Activated CD8-positive, alpha-beta memory T cell treated with anti-CD3 and anti-CD28 coated beads, Interleukin-2, amount 50 U/mL, for 48 hours (primary cell): ENCODE measurements at places on chromosomes 4 and X.

- peak; percentile 57 for DNase-seq
Measured at GRCh38 chr4:54230484-54231418, 1.7 kb downstream of the PDGFRA start.

- DNase-seq, result no peak
Measured at GRCh38 chr4:138897811-138898226, 117.8 kb upstream of the NOCT start.

DNA sequence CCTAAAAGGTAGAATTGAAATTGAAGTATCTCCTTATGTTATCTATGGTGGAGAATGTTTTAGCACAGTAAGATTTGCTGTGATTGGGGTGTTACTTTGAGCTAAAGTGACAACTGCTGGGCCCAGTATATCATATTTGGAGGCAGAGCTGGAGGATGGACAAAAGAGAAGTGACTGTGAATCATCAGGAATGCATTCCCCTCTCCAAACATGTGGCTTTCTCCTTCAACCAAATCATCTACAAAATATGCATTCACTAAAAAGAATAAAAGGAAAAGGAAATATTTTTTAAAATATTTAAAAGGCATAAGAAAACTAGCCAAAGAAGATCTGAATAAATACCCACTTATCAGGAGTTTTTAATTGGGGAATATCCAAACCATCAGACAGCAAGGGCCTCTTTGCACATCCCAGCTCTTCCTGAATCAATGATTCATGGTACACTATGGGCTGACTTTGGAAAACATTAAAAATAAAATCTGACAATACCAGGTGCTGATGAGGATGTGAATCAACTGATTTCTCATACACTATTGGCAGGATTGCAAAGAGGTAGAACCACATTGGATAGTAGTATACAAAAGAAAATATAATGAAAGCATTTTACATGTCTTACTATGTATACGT, 671.7 kb upstream of the NR3C2 start:
- DNase-seq, result no peak

- DNase-seq, result no peak
Measured at GRCh38 chrX:40406330-40406859, 174.4 kb upstream of the ATP6AP2 start.

DNA sequence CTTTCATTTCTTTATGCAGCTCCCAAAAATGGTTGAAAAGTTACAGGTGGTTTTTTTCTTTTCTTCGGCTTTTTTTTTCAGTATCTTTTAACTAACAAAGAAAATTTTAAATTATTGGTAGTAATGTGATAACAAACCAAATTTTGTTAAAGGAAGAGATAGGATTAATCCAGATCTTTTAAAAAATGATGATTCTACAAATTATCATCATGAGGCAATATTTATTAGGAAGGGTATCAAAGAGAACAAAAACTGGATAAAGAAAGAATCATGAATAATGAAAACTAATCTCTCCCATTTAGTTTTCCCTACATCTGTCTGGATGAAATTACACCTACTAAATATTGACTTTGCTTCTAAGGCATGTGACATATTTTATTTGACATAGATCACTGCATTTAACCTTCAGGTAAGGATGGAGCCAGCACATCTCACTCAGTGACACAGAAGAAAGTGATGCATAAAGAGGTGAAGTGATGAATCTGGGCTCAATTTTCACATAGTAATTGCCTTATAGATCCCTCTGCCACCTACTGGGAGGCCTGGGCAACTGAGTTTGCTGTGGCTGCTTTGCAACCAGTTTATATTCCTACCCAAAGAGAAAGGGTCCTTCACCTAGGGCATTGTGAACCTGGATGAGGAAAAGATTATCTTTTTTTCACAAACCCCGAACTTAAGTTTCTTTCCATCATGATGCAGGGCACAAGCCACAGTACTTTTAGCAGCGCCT, 155.6 kb downstream of the HNRNPD start:
- no peak for DNase-seq

DNA sequence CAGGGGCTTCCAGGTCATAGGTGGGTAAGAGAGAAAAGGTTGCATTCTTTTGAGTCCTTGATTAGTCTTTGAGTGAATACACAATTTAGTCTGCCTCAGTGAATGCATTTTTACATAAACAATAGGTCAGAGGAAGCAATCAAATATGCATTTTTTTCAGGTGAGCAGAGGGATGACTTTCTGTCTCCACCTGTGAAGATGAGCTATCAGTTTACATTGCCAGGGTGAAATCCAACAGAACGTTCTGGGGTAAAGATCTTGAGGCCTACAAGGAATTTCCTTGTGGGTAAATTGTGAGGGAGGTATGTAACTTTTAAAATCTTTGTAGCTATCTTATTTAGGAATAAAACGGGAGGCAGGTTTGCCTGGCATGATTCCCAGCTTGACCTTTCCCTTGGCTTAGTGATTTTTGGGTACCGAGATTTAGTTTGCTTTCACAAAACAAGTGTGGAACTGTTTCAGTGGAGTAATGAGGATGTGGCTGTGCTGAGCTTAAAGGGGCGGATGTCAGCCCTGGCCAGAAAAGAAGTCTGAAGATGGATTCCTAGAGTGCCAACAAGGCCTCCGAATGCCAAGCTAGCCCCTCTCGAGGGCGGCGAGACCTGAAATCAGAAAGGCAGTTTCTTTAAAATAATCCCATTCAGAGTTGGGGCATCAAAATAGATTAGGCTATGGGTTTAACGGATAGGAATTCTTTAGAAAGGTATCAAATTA, 29.5 kb downstream of the TMEM131L start:
- DNase-seq, result no peak

DNA sequence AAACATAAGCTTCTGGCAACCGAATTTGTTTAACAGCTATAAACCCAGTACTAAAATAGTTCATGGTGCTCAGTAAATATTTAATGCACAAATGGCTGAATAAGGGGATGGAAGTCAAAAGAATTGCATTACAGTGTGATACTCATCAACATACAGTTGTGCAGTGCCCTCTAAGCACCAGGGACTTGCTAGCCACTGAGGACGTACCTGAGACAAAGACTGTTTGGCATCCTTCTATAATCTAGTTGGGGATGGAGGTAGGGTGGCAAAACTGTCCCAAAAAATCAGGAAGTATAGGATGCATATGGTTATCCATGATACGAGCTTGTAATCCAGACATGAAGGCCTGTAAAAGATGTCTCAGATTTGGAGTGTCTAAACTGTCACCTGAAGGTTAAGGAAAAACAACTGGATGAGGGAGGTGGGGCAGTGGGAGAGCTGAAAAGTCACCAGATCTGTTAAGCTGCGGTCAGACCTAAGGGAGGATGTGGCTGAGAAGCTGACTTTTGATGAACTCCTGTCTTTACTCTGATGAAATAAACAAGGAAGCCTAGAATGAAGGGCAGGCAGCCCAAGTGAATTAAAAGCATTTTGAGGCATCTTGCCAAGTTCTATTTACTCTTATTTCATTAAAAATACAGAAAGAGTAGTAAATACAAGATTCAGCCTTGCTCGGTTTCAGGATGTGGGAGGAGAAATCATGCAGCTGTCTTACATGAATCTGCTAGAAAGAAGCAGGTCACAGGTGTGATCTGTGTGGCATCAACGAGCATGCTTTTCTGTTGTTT, 12.0 kb upstream of the CD38 start:
- no peak for DNase-seq
